ENCODE measurements at places on chromosomes 2 and 18.

DNA sequence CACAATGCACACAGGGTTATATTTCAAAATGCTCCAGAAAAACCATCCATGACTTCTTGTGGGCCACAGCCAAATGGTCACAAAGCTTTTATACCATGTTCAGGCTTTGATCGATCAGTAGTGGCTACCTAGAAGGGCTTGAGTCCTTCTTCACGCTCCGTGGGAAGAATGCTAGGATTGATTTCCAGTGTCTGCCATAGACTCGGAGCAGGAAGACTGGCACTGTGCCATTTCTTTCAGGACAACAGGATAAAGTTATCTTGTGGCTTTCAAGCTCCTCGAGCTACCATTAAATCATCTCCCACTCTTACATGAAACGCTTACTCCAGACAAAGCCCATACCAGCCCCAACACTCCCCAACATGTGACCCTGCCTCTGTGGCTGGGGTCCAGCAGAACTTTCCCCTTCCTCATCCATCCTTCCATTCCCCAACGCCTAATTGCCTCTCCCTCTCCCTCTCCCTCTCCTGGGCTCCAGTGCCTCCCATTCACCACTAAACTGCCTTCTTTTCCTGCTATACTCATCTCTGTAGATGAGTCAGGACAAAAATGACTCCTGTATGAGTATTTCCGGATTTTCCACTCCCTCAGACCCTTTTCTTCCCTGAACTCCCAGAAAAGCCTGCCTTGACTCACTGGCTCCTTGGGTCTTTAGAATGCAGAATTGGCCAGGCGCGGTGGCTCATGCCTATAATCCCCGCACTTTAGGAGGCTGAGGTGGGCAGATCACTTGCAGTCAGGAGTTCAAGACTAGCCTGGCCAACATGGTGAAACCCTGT is 40.9 kb downstream of the ADD2 start:
- no peak for DNase-seq

DNA sequence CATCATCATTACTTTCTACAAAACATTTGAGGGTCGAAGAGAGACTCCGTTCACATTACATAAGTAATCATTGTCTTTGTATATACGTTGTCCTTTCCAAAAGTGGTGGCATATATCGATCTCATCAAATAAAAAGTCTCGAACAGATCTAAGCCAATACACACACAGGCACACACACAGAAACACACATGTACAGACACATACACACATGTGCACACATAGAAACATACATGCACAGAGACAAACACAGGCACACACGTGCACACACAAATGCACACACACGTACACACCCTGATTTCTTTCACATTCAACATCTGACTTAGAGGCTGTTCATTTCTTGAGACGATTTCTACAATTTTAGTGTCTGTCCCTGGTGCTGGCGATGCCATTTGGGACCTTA is 17.5 kb upstream of the ALKAL2 start:
- DNase-seq: no peak

- no peak for DNase-seq
Observed at GRCh38 chr2:44944952-44945612, 3.6 kb downstream of the SIX3 start.

DNA sequence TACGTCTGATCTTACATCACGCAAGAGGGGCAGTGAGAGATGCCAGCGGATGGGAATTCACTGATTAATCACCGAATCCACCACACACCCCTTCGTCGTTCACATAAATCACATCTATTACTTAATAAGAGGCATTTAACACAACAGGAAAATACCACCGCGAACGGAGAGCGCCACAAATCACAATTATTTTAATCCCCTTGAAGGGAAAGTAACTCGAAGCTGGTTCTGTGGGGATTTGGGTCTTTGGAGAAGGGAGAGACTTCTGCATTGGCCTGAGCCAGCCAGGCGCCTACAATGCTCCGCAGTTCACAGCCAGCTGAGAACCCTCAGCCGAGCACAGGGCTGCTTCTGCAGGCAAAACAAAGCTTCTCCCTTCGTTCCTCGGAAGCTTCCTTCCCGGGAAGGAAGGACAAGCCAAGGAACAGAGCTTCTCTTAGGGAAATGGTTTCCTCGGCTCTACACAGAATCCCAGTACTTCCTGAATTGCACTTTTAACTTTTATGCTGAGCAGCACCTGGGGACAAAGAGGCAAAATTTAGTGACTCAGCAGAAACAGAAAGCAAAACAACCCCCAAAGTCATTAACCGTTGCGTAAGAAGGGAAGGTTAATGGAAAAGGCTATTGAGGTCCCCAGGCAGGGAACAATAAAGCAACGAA is at the start of gene LRP1B:
TSS of gene LRP1B (minus strand) at position 7 of the 660 bp plus-strand sequence. CDS start 287 bp downstream, outside the sequence.
- no peak for DNase-seq

GRCh38 chr2:165431014-165431413 is 38.5 kb upstream of the CSRNP3 start:
- DNase-seq: no peak

GRCh38 chr2:155190342-155190741 is 491.8 kb downstream of the KCNJ3 start:
- no peak for DNase-seq

DNA sequence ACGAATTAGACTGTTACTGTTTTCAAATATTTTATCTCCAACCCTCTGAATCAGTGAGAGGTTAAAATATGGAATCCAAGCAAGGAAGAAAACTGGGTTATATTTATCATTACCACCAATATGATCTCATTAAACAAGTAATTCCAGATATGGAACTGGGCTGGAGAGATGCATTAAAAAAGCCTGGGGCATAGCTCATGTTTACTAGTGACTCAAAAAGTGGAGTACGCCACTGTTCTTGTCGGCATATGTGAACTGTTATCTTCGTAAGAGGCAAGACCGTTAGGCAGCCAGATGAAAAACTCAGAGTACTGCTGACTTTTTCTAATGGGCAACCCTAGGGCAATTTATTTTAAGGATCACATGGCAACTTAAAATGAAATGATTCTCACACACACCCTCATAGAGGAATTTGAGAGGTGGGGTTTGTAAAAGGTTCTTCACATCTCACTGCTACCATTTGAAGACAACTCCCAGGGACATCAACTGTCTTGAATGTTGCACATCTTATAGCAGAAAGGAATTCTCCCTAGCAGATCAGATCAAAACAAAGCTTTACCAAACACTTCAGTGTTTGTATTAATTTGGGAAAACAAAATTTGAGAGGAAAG is 105.2 kb upstream of the TFCP2L1 start:
- no peak for DNase-seq

DNA sequence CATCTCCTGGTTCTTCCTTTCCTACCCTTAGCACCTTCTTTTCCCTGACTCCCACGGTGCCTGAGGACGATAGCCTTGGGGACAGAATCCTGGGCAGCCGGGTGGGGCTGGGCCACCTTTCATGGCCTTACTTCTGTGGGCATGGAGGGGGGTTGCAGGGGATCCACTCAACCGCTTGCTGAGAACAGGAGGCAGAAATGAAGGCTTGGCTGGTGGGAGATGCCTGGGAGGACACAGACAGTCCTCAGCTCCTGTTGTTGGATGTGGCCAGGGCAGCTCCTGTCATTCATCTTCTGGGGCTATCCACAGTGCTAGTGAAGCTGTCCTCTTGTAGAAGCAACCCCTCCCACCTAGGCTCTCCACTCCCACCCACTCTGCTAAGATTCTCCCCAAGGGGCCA is 95.5 kb upstream of the CELF4 start:
- no peak for DNase-seq

DNA sequence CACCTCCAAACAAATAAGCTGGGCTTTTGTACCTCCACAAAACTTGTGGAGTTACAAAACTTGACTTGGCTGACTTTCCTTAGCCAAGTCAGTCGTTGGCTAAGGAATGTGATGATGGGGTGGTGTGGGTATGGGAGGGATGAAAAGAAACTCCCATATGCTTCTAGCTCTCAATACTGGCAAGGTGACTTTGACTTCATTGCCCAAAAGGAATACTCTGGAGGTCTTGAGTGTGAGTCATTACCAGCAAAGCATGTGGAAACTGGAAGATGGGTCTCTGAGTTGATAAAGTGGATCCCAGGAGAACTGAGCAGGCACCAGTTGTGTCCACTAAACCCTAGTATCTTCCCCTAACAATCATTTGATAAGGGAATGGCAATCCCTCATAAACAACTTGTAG is 226.7 kb downstream of the GULP1 start:
- no peak for DNase-seq

DNA sequence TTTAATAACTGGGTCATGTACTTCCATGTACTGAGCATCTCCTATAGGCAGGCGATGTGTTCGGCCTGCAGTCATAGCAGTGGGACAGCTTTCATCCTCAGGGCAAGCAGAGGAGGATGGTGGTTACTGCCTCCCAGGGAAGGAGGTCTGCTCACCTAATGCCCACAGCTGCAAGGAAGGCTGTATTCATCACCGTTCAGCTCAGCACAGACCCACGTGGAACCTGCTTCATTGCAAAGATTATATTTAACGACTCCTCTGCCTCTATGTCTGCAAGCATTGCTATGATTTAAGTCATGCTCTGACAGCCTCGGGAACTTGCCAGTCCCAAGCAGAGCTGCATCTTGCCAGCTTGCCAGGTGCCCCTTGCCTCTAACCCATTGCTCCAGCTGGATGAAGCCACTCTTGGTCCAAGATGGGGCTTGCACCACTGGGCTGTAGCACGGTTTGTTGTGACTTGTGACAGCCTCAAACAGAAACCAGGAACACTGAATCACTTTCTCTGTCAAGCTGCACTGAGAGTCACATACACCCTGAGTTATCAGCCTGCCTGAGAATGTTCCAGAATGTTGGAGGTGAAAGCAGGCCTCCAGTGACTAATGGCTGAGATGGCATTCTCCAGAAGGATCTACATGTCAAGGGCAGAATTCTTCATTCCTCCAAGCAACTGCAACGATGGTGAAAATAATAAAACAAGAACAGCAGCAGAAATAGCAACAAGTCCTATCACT is 651.1 kb upstream of the ID2 start:
- no peak for DNase-seq

- DNase-seq: no peak
Observed at GRCh38 chr2:138059487-138060300, 95.4 kb downstream of the HNMT start.

Measured in BJ (cell line).